Left forelimb (tissue), 1 donor: ENCODE measurements at places on chromosomes 5 and 9.

DNA sequence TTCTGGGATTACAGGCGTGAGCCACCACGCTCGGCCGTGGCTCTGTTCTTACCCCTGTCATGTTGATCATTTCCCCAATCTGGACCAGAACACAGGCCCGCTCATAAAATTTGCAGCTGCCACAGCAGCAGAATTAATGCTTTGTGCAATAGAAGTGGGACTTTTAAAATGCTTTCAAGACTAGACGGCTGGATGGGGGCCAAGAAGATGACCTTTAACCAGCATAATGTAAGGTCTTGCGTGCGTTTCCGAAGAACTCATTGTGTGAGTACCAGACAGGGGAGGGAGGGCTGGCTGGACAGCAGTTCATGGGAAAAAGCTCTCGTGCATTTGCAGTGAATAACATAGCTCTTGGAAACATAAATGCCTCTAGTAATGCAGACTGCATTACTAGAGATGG is 3.5 kb upstream of the WDR38 start:
- DNase-seq: no peak

- no peak for DNase-seq
Measured at GRCh38 chr9:89440548-89440947, 57.4 kb downstream of the SEMA4D start.

DNA sequence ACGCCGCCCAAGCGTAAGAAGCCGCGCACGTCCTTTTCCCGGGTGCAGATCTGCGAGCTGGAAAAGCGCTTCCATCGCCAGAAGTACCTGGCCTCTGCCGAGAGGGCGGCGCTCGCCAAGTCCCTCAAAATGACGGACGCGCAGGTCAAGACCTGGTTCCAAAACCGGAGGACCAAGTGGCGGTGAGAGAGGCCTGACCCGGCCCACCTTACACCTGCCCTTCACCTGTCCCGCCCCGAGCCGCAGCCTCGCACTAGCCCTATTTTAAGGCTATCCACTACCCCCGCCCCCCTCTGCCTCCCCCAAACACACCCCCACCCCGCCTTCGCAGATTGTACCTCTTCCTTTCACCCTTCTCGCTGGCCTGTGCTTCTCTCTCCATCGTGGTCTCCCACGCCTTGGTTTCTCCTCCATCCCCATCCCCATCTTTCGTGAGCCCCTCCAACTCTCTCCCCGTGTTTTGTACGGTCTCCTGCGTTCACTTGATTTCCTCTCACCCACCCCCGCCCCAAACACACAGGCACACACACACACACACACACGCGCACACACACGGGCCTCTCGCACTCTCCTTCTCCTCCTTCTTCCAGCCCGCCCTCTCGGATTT is 1.3 kb downstream of the TLX3 start:
- no peak for DNase-seq

- DNase-seq: no peak
Measured at GRCh38 chr5:80093796-80094195, 58.6 kb downstream of the THBS4 start.

- DNase-seq: no peak
Measured at GRCh38 chr5:126446498-126447224, 23.5 kb downstream of the GRAMD2B start.

DNA sequence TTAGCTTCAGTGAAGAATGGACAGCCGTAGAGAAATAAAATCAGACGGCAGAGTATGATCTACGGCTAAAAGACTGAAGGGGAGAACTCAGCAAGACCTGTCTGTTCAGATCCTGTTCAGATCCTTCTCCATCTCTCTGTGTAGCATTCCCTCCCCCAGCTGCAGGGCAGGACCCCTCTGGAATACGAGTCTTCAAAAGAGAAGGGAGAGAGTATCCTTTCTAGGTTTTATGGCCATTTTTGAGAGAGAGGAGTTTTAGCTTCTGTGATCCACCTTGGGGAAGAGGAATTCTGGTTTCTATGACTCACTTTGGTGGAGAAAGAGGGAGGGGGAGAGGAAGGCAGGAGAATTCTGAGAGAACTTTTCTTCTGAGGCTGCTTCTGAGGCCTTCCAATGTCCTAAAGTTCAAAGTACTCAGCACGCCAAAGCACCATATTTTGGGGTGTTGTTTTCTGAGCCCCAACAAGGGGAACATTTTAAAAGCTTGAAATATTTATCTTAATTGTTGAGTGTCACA is 194.4 kb upstream of the TLE4 start:
- no peak for DNase-seq

DNA sequence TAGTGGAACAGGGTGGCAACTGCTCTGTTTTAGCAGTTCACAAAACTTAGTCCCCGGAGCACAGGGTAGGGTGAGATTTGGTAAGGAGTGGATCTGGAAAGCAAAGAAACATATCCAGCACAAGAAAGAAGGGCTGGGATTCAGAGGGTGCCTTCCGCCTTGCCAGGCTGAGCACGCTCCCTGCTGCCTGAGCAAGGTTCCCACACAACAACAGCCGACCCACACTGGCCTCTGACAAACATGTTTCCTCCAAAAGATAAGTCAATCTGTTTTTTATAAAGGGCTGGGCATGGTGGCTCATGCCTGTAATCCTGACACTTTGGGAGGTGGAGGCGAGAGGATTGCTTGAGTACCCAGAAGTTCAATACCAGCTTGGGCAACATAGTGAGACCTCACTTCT is 45.8 kb downstream of the RAB3C start:
- DNase-seq: no peak

GRCh38 chr5:157451806-157452205 is 8.2 kb upstream of the NIPAL4 start:
- DNase-seq: peak; percentile 46
